Prostate gland (tissue), 2 donors: ENCODE measurements at places on chromosomes 1 and 21. TPM values are rescaled to one million over a fixed set of nuclear protein-coding genes. Genes with fewer than 3 reads are reported as not detected.

AK2 gene
- 123 TPM for total RNA-seq

DISP3 gene
- total RNA-seq: 1.7 TPM

DNA sequence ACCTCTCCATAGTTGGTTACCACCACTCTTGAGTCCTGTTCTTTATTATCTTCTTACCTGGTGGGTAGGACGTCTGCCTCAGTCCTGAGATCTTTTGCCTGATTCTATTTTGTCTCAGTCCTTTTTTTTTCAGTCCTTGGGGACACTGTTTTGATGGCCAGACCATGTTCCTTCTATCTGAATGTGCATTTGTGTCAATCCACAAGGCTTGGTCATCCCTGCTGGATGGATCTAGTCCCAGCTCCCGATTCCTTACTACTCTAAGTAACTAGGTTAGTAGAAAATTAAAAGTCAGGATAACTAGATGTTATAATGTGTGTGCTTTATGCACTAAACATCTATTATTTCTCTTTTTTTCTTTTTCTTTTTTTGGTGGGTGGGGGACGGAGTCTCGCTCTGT lies 28.1 kb upstream of the AK4 start:
- no peaks in the 10 kb centered on the region for H3K36me3 ChIP-seq
- no peaks in the 10 kb centered on the region for H3K27me3 ChIP-seq
- DNase-seq: no peak
- H3K4me3 ChIP-seq: no peak overlapping the region

DNA sequence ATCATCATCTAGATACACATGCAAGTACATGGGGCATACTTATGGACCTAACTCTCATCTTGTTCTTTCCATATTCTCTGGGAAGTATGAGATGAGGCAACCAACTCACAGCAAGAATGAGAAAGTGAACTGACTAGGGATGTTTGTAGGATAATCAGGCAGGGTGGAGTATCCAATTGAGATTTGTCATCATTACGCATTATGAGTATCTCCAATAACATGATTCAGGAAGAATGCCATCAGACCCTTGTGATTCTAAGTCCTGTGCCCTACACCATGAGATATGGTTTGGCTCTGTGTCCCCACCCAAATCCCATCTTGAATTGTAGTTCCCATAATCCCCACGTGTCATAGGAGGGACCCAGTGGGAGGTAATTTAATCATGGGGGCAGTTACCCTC lies 154.0 kb downstream of the SLC30A10 start:
- H3K27ac ChIP-seq: no peak overlapping the region
- H3K36me3 ChIP-seq: no peaks in the 10 kb centered on the region
- no peak overlapping the region for H3K4me3 ChIP-seq
- no peaks in the 10 kb centered on the region for H3K27me3 ChIP-seq
- DNase-seq: no peak
